ENCODE measurements at places on chromosomes 1 and 21.

DNA sequence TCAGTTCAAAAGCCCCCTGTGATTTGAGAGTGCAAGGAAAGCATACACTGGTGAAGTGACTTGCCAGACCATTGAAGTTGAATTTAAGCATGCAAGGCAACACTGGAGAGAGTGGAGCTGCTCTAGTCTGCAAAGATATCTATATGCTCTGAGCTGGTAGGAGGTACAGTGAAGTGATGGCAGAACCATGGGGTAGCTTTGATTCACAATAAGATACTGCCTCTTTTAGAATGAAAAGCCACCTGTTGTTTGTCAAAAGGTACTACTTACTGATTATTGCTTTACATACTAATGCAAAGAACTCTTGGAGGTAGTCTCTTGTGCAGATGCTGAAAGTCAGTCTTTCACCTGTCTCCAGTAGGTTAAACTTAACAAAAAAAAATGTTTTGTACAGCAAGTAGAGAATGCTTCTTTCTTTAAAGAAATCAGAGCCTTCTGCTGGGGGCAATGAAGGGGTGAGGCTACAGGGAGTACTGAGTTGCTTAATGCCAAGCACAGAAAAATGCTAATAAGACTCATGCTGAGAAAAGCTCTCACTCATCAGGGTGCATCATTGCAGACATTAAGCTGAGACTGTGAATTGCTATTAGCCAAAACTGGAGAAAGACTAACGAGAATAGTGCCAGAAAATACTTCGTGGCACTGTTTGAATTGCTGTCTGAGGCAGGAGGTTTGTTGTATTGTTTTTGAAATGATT is 1150.5 kb upstream of the TMPRSS15 start:
- DNase-seq = peak; percentile 39

GRCh38 chr1:11526071-11526895 is 47.3 kb downstream of the DISP3 start:
- DNase-seq = no peak

GRCh38 chr1:159140474-159140873 is 30.9 kb upstream of the CADM3 start:
- no peak for DNase-seq

GRCh38 chr1:36605942-36606640 is 123.4 kb upstream of the CSF3R start:
- no peak for DNase-seq

DNA sequence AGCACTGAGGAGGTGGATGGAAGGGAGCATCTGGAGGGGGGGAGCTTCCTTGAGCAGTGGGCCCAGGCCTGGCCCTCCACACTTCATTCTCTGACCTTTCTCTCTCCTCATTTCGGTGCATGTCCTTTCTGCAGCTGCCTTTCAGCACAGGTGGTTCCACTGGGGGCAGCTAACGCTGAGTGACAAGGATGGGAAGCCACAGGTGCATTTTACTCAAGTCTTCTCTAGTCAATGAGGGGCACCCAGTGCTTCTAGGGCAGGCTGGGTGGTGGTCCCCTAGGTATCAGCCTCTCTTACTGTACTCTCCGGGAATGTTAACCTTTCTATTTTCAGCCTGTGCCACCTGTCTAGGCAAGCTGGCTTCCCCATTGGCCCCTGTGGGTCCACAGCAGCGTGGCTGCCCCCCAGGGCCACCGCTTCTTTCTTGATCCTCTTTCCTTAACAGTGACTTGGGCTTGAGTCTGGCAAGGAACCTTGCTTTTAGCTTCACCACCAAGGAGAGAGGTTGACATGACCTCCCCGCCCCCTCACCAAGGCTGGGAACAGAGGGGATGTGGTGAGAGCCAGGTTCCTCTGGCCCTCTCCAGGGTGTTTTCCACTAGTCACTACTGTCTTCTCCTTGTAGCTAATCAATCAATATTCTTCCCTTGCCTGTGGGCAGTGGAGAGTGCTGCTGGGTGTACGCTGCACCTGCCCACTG is 43.2 kb downstream of the YARS1 start:
- DNase-seq = no peak
